GM18507 (cell line): ENCODE measurements at places on chromosomes 6 and 20.

GRCh38 chr20:7980332-7981046, 39.1 kb downstream of the TMX4 start:
- peak; percentile 7 for DNase-seq

DNA sequence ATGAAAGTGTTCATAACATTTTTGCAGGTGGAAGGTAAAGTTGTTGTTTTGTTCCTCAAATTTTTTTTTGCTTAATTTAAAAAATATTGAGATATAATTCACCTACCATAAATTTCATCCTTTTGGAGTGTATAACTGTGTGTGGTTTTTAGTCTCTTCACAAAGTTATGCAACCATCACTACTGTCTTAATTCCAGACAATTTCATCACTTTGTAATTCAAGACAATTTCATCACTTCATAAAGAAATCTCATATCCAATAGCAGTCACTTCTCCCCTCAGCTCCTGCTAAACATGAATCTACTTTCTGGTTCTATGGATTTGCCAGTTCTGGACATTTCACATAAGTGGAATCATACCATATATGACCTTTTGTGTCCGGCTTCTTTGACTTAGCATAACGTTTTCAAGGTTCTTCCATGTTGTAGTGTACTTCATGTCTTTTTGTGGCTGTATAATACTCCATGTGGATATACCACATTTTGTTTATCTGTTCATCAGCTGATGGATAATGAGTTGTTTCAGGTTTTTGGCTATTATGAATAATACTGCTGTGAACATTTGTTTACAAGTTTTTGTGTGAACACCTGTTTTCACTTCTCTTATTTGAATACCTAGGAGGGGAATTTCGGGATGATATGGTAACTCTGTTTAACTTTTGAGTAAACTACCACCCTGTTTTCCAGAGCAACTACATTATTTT, 18.8 kb downstream of the ZFAND3 start:
- DNase-seq: no peak

DNA sequence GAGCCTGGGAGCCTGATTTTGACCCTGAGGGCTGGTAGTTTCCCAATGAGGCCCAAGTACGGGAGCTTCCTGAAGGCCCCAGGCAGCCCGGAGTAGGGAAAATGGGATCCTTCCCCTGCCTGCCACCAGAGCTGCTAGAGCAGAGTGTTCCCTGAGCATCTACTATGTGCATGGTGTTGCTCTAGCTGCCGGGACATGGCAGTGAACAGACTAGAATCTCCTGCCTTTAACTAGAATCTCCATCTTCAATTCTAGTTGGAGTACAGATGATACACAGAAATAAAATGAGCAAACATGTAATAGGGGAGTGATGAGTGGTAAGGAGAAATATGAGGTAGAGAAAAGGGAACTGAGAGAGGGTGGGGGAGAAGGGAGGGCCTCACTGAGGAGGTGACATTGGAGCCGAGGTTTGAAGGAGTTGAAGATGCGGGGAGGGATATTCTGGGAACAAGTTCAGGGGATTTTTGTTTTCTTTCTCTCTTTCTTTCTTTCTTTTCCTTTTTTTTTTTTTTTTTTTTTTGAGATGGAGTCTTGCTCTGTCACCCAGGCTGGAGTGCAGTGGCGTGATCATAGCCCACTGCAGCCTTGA, 18.5 kb downstream of the VSTM2L start:
- DNase-seq: no peak

GRCh38 chr6:12484519-12484918, 194.4 kb downstream of the EDN1 start:
- no peak for DNase-seq

- DNase-seq: peak; percentile 81
Measured at GRCh38 chr6:36442671-36443470, at the start of the genes KCTD20 and PXT1. Gene KCTD20, plus strand, starts transcription at chr6:36443000. Its CDS starts 27,098 bp downstream, at chr6:36470098. Gene PXT1, minus strand, starts transcription at chr6:36442854. Its CDS starts 16,772 bp downstream, at chr6:36426082.

GRCh38 chr20:11378252-11378651, 539.4 kb upstream of the BTBD3 start:
- no peak for DNase-seq

GRCh38 chr6:33433001-33433543, 13.2 kb downstream of the SYNGAP1 start:
- DNase-seq: no peak

DNA sequence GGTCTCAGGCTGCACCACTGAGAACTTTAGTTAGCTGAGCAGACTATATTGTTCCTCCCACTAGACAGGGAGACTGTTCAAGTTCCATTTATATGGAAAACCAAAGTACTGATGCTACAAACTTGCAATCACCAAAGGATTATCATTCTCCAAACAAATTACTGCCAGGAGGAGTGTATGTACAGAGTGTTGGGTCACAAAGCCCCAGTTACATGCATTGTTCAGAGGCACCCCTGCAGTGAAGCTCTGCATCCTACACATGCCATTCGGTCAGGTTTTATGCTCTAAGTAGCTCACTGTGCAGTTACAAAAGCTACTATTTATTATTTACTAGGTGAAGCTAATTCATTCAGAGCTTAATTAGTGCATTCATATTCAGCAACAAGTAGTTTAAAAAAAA, 75.8 kb downstream of the SMLR1 start:
- no peak for DNase-seq

DNA sequence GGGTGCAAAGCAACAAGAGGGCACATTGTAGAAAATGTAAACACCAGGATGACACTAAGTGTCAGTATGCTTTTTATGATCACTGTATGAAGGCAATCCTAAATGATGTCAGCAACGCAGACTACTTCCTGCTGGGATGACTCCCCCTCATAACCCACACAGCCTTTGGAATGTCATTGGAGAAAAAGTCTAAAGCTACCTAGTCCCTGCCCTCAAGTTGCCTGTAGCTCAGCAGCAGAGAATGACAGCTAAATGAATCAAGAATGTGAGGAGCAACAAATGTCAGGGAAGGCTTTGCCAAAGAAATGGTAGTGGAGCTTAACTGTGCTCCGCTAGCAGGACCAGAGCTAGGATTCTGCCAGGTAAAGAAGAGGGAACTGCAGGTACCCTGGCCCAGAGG, 555.6 kb downstream of the CD83 start:
- DNase-seq: no peak

- DNase-seq: no peak
Measured at GRCh38 chr6:145744619-145745018, 9.3 kb upstream of the EPM2A start.

- no peak for DNase-seq
Measured at GRCh38 chr6:160058603-160059215, 62.9 kb upstream of the SLC22A1 start.

DNA sequence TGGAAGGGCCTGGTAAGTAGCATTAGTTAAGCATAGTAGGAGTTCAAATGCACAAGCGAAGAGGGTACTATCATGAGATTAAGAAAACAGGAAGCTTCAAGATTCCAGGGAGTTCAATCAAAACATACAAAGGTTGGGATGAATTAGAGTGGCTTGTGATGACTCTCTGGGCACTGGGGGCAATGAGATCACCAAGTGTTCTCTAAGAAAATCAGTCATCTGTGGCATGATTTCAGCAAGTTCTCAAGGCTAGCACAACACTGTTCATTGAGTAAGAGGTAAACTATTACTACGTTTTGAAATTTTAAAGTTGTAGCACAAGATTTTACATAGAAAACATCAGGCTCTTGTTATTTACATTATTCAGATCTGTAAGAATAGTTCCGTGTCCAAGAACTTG, 139.7 kb upstream of the FLRT3 start:
- no peak for DNase-seq

DNA sequence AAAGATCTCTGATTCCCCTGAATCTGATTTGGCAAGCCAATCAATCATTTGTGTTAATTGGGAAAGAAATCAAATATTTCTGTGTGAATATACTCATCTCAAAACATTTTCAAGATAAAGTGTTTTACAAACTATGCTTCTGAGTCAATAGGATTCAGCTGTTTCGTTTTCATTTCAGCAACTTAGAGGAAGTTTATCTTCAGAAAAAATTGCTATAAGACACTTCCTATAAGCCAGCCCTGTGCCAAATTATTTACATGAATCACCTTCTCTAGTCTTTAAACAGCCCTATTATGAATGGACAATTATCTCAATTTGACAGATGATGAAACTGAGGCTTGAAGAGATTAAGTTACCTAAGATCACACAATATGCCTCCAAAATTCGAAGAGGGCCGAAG, 10.9 kb downstream of the DEFB129 start:
- DNase-seq: no peak

DNA sequence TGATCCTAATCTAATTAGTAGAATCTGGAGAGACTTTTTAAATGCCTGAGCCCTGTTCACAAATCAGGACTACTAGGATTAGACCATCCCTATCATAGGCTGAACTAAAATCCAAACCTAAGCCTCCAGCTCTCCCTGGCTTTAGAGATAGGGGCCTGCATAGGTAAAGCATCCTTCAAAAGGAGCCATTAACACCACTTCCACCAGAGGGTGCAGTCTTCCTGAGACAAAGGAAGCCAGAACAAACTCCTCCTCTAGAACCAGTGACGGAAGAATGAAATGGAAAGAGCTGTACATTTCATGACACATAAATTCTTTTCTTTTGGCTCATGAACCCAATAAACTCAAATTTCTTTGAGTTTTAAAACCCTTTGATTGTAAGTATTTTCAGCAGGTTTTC, 291.2 kb upstream of the ADGRB3 start:
- no peak for DNase-seq

DNA sequence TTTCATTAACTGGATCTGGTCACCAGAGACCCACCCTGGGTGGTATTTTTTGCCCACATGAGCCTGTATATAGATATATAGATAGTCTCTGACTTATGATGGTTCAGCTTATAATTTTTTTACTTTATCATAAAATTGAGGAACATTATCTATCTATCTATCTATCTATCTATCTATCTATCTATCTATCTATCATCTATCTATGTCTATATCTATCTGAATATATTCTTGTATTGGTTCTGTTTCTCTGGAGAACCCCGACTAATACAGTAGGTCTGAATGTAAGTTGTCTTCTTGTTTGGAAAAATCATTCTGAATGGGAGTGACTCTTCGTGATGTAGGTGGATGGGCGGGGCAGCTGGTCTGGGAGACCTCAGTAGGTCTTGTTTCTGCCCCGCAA, 13.3 kb upstream of the CDKN1A start:
- DNase-seq: no peak

GRCh38 chr6:30615958-30616810, 859 bp downstream of the PPP1R10 start:
- no peak for DNase-seq

GRCh38 chr20:8362457-8362856, 230.4 kb downstream of the PLCB1 start:
- no peak for DNase-seq

DNA sequence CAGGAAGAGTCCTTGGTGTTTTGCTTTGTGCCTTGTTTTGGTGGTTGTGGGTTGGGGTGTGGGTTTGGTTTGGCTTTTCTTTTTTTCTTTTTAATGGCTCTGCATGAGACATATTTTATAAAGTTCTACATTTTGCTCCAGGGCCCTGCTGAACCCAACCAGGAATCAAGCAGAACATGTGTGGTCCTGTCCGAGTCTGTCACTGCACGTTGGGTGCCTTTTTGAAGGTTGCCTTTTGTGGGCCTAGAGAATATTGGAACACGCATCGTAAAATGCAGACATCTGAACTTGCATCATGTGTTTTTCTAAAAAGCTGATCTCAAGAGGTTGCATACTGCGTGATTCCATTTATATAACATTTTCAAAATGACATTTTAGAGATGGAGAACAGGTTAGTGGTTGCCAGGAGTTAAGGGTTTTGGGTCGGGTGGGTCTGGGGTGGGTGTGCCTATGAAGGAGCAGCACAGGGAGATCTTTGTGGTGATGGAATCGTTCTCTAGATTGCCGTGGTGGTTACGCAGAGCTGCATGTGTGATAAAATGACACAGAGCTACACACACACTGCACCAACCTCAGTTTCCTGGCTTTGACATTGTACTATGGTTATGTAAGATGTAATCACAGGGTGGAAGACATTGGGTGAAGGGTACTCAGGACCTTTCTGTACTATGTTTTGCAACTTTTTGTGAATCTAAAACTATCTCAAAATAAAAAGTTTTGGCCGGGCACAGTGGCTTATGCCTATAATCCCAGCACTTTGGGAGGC, 80.2 kb downstream of the EYA2 start:
- DNase-seq: no peak

DNA sequence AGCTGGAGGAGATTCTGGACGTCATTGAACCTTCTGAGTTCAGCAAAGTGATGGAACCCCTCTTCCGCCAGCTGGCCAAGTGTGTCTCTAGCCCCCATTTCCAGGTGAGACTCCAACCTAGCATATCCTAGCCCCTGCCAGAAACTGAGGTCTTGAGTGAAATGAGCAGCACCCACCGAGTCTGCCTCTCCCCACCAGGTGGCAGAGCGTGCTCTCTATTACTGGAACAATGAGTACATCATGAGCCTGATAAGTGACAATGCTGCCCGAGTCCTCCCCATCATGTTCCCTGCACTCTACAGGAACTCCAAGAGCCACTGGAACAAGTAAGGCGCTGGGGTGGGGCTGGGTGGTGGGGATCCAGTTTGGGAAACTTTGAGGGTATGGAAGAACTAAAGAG, 4.6 kb downstream of the MEA1 start:
- DNase-seq: no peak

- no peak for DNase-seq
Measured at GRCh38 chr6:149317644-149318571, at the start of gene TAB2. Gene TAB2, plus strand, starts transcription at chr6:149317712. Its CDS starts 52,286 bp downstream, at chr6:149369998.

GRCh38 chr20:63636752-63637628, 10.1 kb upstream of the GMEB2 start:
- no peak for DNase-seq

DNA sequence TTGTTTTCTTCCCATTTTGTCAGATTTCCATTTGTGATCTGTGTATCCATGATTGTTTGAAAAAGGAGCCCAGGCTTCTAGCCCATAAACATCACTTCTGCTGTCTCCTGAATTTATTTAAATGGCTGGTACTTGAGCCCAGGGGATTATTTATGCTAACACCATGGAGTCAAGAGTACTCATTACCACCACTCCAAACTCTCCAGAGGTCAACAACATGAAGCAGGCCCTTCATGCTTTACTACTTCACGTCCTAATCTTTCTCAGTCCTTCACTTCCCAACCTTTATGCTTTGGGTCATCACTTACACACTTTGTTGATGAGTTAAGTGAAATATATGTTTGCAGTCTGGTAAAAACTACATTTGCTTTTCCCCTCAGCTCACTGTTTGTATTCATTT, 247.8 kb downstream of the BMP2 start:
- no peak for DNase-seq

GRCh38 chr20:52410182-52410647, 218.6 kb upstream of the ZFP64 start:
- no peak for DNase-seq

GRCh38 chr6:35063701-35064280, 77.3 kb downstream of the TCP11 start:
- no peak for DNase-seq

DNA sequence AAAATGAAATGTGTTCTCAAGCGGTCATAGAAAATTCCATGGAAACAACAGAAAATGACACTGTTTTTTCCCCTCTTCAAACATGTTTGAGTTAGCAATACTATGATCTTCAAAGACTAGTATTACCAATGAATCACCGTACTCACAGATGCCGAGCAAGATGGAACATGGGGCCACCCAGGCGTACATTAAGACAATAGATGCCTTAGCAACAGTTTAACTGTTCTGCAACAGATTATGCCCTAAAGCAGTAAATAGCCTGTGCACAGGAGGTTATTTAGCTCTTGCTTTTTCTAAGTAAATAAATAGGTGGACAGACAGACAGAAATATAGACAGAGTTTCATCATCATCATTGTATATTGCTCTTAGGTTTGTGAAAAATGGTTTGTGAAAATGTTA, 284.0 kb upstream of the DEFB112 start:
- no peak for DNase-seq
